Endothelial cell of umbilical vein (primary cell): ENCODE measurements at places on chromosomes 7 and 10. TPM values are rescaled to one million over a fixed set of nuclear protein-coding genes. Genes with fewer than 3 reads are reported as not detected.

The NME8 gene
- not detected in 2 replicates for polyA plus RNA-seq

The CUBN gene
- 3.6 and 4.6 TPM in 2 replicates for polyA plus RNA-seq

- no peak for DNase-seq
- no peak overlapping the region for H3K27ac ChIP-seq
- H3K4me3 ChIP-seq = no peak overlapping the region
- no peaks in the 10 kb centered on the region for H3K27me3 ChIP-seq
- no peaks in the 10 kb centered on the region for H3K36me3 ChIP-seq
- no peaks in the 10 kb centered on the region for H3K4me1 ChIP-seq
These were observed 380.9 kb upstream of the ADARB2 start for GRCh38 chr10:2118201-2118600.

The NODAL gene
- not detected in 2 replicates for polyA plus RNA-seq

The INA gene
- polyA plus RNA-seq = 0.25 and 0.29 TPM in 2 replicates

DNA sequence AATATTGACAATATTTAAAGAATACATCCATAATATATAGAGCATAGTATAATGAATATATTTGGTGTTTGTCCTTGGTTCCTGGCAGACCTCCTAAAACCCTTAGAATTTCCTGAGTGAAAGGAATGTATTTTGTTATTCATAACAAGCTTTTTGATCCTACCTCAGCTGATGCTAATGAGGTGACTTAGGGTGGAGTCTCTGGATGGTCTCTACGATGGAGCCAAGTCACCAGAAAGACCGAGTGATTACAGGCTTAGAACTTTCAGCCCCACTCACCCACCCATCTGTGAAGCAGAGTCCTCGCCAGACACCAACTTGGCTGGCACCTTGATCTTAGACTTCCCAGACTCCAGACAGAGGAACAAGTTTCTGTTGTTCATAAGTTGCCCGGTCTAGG is 35.9 kb downstream of the UPF2 start:
- DNase-seq = no peak
- peaks cover 19% of the 10 kb centered on the region for H3K36me3 ChIP-seq
- H3K27ac ChIP-seq = peak overlapping the region; percentile 18
- H3K4me1 ChIP-seq = peaks cover 8% of the 10 kb centered on the region
- no peak overlapping the region for H3K4me3 ChIP-seq
- H3K27me3 ChIP-seq = no peaks in the 10 kb centered on the region

GRCh38 chr7:101859411-101860106 is 42.1 kb downstream of the CUX1 start:
- no peak overlapping the region for H3K27ac ChIP-seq
- H3K4me3 ChIP-seq = no peak overlapping the region
- H3K4me1 ChIP-seq = peaks cover 23% of the 10 kb centered on the region
- peak; percentile 72 for DNase-seq

DNA sequence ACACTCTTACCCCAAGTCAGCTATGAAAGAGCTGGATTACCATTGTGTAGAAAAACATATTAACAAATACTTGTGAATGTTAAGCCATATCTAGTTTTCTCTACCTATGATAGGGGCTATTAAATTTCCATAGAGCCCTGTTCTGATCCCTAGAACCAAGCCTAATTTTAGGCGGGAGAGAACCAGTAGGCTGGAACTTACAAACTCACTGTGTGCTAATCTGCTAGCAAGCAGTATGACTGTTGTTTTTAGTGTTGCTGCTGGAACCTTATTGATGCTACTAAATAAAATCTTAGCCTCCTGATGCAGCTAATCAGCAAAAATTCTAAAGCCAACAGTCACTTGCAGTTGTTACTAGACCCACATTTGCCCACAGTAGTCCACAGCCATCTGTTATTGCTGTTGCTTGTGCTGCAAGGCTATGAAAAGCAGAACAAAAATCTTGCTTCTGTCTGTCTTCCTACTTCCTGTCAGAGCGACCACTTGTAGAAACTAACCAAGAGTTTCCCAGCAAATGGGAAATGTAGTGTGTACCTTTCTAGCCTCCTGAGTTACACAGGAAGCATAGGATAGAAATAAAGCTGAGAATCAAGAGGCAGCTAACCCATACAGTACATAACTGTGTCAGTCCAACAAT is 368.4 kb downstream of the ARL4A start:
- no peak overlapping the region for H3K27ac ChIP-seq
- H3K4me1 ChIP-seq = peaks cover 18% of the 10 kb centered on the region
- no peak overlapping the region for H3K4me3 ChIP-seq
- H3K36me3 ChIP-seq = no peaks in the 10 kb centered on the region
- no peaks in the 10 kb centered on the region for H3K27me3 ChIP-seq

GRCh38 chr7:118995350-118995749 is 770.8 kb downstream of the ANKRD7 start:
- H3K27ac ChIP-seq = no peak overlapping the region
- H3K27me3 ChIP-seq = no peaks in the 10 kb centered on the region
- no peak for DNase-seq
- no peak overlapping the region for H3K4me3 ChIP-seq
- no peaks in the 10 kb centered on the region for H3K36me3 ChIP-seq

The TEX36 gene
- polyA plus RNA-seq = not detected in 2 replicates

The CXCL12 gene
- polyA plus RNA-seq = 0.35 and 0.56 TPM in 2 replicates

The ENKUR gene
- 0.07 and 0.13 TPM in 2 replicates for polyA plus RNA-seq

GRCh38 chr7:36852017-36852416 is 127.7 kb upstream of the AOAH start:
- H3K36me3 ChIP-seq = no peaks in the 10 kb centered on the region
- H3K4me1 ChIP-seq = no peaks in the 10 kb centered on the region
- peak; percentile 6 for DNase-seq
- no peaks in the 10 kb centered on the region for H3K27me3 ChIP-seq

- H3K4me3 ChIP-seq = no peak overlapping the region
- H3K27ac ChIP-seq = no peak overlapping the region
- H3K36me3 ChIP-seq = no peaks in the 10 kb centered on the region
- DNase-seq = no peak
These were observed 504.4 kb downstream of the GALNT17 start for GRCh38 chr7:71636329-71636728.

- no peak for DNase-seq
- no peaks in the 10 kb centered on the region for H3K27me3 ChIP-seq
- no peak overlapping the region for H3K4me3 ChIP-seq
- H3K4me1 ChIP-seq = peaks cover 10% of the 10 kb centered on the region
These were observed 136.2 kb upstream of the SHH start for GRCh38 chr7:155948423-155948822.

The DPP6 gene
- polyA plus RNA-seq = not detected in 2 replicates

- H3K4me3 ChIP-seq = no peak overlapping the region
- no peak for DNase-seq
- no peaks in the 10 kb centered on the region for H3K36me3 ChIP-seq
- no peaks in the 10 kb centered on the region for H3K4me1 ChIP-seq
- peaks cover 2% of the 10 kb centered on the region for H3K27me3 ChIP-seq
These were observed 18.6 kb downstream of the LRMDA start for GRCh38 chr10:75450075-75450445.

The PRKG1 gene
- polyA plus RNA-seq = 0.01 and 0.03 TPM in 2 replicates

DNA sequence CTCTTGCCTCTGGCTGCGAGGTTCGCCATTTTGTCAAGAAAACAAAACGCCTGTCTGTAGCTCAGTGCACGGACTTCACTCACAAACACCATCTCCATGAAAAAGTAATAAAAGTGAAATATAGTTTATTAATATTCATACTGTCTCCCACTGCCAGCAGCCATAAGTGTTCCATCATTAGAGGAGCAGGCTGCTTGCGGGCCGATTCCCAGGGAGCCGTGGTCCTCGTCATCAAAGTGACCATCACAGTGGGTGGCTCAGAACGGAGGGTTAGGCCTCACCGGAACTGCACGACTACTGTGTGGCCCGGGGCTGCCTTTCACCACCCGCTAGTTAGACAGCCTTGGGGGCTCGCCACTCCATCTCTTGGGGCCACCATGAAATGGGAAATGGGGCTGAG is 82.7 kb downstream of the HIPK2 start:
- H3K27me3 ChIP-seq = no peaks in the 10 kb centered on the region
- H3K4me3 ChIP-seq = no peak overlapping the region
- H3K27ac ChIP-seq = no peak overlapping the region
- no peak for DNase-seq
- H3K4me1 ChIP-seq = no peaks in the 10 kb centered on the region

- no peak overlapping the region for H3K4me3 ChIP-seq
- DNase-seq = no peak
- H3K27ac ChIP-seq = no peak overlapping the region
- peaks cover 4% of the 10 kb centered on the region for H3K27me3 ChIP-seq
These were observed 217.1 kb downstream of the PHTF2 start for GRCh38 chr7:78015574-78016260.

The VAX1 gene
- polyA plus RNA-seq = not detected in 2 replicates

The MSMB gene
- polyA plus RNA-seq = not detected in 2 replicates

- DNase-seq = peak; percentile 22
- no peaks in the 10 kb centered on the region for H3K4me1 ChIP-seq
- H3K27ac ChIP-seq = no peak overlapping the region
- no peaks in the 10 kb centered on the region for H3K36me3 ChIP-seq
- no peaks in the 10 kb centered on the region for H3K27me3 ChIP-seq
- no peak overlapping the region for H3K4me3 ChIP-seq
These were observed 345.7 kb downstream of the THSD7A start for GRCh38 chr7:11486271-11486670.

The FFAR4 gene
- polyA plus RNA-seq = not detected in 2 replicates

- no peaks in the 10 kb centered on the region for H3K27me3 ChIP-seq
- H3K4me1 ChIP-seq = peaks cover 9% of the 10 kb centered on the region
- peak; percentile 69 for DNase-seq
- H3K36me3 ChIP-seq = no peaks in the 10 kb centered on the region
- H3K4me3 ChIP-seq = no peak overlapping the region
- H3K27ac ChIP-seq = no peak overlapping the region
These were observed 199.5 kb downstream of the PTEN start for GRCh38 chr10:88062798-88063472.

The MSS51 gene
- polyA plus RNA-seq = 1.8 and 2.3 TPM in 2 replicates

- H3K27ac ChIP-seq = no peak overlapping the region
- peaks cover 5% of the 10 kb centered on the region for H3K4me1 ChIP-seq
- H3K27me3 ChIP-seq = no peaks in the 10 kb centered on the region
- peaks cover 16% of the 10 kb centered on the region for H3K36me3 ChIP-seq
- no peak for DNase-seq
These were observed 69.5 kb downstream of the PTPN12 start for GRCh38 chr7:77606562-77606961.

GRCh38 chr7:64874562-64875250 is 28.4 kb upstream of the ZNF273 start:
- no peak for DNase-seq
- H3K36me3 ChIP-seq = no peaks in the 10 kb centered on the region
- no peaks in the 10 kb centered on the region for H3K4me1 ChIP-seq
- no peak overlapping the region for H3K27ac ChIP-seq
- H3K27me3 ChIP-seq = no peaks in the 10 kb centered on the region

The PLXDC2 gene
- 0.32 and 0.35 TPM in 2 replicates for polyA plus RNA-seq

- H3K4me3 ChIP-seq = no peak overlapping the region
- no peaks in the 10 kb centered on the region for H3K27me3 ChIP-seq
- H3K4me1 ChIP-seq = no peaks in the 10 kb centered on the region
These were observed 39.6 kb downstream of the SORCS3 start for GRCh38 chr10:104680467-104681401.

The CC2D2B gene
- polyA plus RNA-seq = 0.03 and 0.21 TPM in 2 replicates

- no peaks in the 10 kb centered on the region for H3K27me3 ChIP-seq
- H3K36me3 ChIP-seq = no peaks in the 10 kb centered on the region
- DNase-seq = peak; percentile 39
- no peaks in the 10 kb centered on the region for H3K4me1 ChIP-seq
- H3K4me3 ChIP-seq = no peak overlapping the region
These were observed 10.9 kb downstream of the CDHR1 start for GRCh38 chr10:84205049-84205852.

The ZMIZ1 gene
- 12.5 and 13.0 TPM in 2 replicates for polyA plus RNA-seq

DNA sequence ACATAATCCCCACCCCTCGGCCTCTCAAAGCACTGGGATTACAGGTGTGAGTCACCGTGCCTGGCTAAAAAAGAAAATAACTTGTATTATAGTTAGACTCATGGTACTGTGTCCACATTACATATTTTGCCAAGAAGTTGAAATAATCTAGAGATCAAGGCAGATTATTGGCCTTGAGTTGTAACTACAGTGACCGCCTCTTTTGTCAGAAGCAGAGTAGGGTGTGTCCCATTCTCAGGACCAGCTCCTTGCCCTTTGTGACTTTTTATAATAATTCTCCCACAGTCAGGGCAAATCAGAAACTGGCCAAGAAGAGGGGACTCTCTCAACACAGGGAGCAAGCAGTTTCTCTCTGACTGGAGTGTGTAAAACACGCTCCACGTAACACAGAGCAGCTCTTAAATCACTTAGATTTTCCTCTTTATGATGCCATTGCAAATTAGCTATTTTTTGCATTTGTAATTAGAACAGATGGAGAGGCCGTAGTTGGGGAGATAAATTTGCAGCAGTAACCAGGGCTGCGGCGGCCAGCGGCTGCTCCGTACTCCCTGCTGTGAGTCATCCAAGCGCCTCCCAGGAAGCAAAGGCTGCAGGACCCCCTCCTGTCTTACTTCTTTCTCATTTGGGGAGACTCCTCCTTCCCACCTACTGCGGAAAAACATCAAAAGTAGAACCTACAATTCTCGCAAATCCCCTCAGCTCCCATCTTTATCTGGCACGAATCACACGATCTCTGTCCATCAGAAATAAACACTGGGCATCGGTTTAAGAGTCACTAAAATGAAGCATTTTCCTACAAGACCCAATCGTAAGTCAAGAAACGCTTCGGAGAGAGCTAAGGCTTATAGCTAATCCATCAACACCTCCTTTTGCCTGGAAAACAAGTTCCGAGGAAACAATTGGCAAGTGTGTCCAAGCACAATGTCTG is 32.1 kb upstream of the MSRB2 start:
- no peak overlapping the region for H3K4me3 ChIP-seq
- H3K36me3 ChIP-seq = no peaks in the 10 kb centered on the region
- H3K27me3 ChIP-seq = peaks cover 1% of the 10 kb centered on the region
- H3K4me1 ChIP-seq = no peaks in the 10 kb centered on the region
- DNase-seq = no peak
- no peak overlapping the region for H3K27ac ChIP-seq

DNA sequence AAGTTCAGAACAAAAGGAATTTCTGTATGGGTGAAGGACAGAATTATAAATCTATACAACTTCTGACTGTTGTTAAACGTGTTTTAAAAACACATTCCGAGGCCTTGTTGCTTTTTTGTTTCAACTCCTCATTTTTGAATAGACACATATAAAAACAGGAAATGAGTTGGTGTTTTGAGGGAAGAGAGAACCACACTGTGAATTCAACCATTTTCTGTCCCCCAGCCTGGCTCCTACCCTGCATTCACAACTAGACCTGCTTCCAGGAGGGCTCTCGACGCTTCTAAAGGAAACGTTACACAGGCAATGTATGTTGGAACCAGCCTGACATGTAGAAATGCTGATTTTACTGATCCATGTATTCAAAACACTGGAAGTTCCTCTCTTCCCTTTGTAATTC is 76.5 kb downstream of the OR13A1 start:
- peak; percentile 50 for DNase-seq
- H3K36me3 ChIP-seq = no peaks in the 10 kb centered on the region
- H3K27ac ChIP-seq = peak overlapping the region; percentile 22
- H3K27me3 ChIP-seq = no peaks in the 10 kb centered on the region
- peaks cover 32% of the 10 kb centered on the region for H3K4me1 ChIP-seq

- no peak for DNase-seq
- no peak overlapping the region for H3K4me3 ChIP-seq
- H3K4me1 ChIP-seq = no peaks in the 10 kb centered on the region
- H3K27me3 ChIP-seq = peaks cover 8% of the 10 kb centered on the region
- no peak overlapping the region for H3K27ac ChIP-seq
These were observed 18.7 kb downstream of the SRRM3 start for GRCh38 chr7:76220185-76221057.

GRCh38 chr7:151503902-151504714 is 15.6 kb downstream of the RHEB start:
- no peak for DNase-seq
- no peaks in the 10 kb centered on the region for H3K36me3 ChIP-seq
- no peak overlapping the region for H3K27ac ChIP-seq
- H3K27me3 ChIP-seq = no peaks in the 10 kb centered on the region

The AKR1D1 gene
- polyA plus RNA-seq = not detected in 2 replicates
